Thyroid gland (tissue), 4 donors: ENCODE measurements at places on chromosomes 2 and 18. TPM values are rescaled to one million over a fixed set of nuclear protein-coding genes. Genes with fewer than 3 reads are reported as not detected.

GRCh38 chr2:213696442-213696841 lies 412.2 kb downstream of the SPAG16 start:
- DNase-seq, result no peak

The ALLC gene
- total RNA-seq, result not detected

DNA sequence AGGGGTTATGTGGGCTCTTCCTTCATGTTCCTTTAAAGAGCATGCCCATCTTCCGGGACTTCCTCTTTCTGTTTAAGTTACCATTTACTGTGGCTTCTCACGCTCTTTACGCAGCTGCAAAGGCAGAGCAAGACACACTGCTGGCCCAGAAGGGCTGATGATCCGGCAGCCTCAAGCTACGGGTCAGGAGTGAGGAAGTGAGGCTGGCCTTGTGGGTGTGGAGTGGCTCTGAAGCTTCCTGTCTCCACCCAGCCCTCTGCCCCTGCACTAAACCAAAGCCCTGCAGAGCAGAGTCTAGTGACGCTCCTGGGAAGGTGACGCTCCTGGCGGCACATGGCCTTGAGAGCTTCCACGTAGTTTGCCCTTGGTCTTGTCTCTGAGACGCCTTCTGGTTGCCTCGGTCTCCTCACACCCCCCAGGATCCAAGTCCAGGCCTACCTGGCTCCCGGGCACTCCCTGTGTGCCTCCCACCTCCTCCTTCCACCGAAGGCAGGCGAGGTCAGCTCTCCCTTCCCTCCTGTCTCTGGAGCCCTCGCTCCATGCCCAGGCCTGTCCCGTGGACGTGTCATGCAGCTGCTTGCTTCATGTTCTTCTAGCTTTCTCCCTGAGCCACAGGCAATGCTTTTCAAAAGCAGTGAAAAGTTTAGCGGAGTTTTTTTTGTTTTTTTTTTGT lies 50.3 kb downstream of the ARL4C start:
- peak; percentile 30 for DNase-seq

The SIX3 gene
- not detected for total RNA-seq

- DNase-seq, result no peak
Measured at GRCh38 chr2:120167272-120167671, 55.9 kb downstream of the TMEM185B start.

The AOX1 gene
- 47.2 TPM for total RNA-seq

GRCh38 chr2:130871843-130872740 lies 35.4 kb downstream of the ARHGEF4 start:
- DNase-seq, result no peak
